NCI-H510A treated with DMSO at 0.1 percent for 48 hours (cell line): ENCODE measurements at places on chromosomes 4 and X.

- no peak for DNase-seq
Observed at GRCh38 chr4:169668069-169668721, 47.8 kb downstream of the CLCN3 start.

GRCh38 chr4:174600391-174600790, 78.1 kb upstream of the HPGD start:
- DNase-seq, result no peak

DNA sequence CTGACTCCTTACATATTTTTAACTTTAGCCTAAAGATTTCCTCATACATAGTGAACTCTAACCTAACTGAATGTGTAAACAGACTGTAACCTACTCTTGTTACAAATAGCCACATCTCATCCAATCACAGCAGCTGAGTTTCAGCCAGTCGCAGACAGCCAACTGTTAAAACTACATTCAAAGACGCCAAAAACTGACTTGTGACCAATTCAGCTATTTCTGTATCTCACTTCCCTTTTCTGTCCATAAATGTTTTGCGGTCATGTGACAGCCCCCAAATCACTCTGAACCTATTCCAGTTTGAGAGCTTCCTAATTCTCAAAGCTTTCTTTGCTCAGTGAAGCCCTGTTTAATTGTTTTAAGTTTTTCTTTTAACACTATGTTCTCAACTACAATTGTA, 2731.9 kb downstream of the ARAP2 start:
- DNase-seq, result no peak

DNA sequence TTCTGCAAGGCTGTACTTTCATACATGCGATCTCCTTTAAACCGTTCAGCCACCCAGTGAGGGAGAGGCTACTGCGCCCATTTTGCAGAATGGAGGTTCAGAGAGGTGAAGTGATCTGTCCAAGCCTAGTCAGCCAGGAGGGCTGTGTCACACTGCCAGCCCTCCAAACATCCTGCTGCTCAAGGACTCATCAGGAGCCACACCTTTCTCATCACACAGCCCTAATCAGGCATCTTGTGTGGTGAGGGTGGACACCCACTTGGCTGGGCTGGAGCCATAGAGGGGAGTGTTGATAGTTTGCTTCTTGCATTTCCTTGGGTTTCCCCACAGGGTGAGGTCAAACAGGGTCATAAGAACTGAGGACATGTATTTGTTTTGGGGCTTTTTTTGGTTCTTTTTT, 5.4 kb upstream of the CXCR3 start:
- DNase-seq, result no peak

GRCh38 chrX:101550751-101551379, 518 bp downstream of the ARMCX1 start:
- peak; percentile 25 for DNase-seq

DNA sequence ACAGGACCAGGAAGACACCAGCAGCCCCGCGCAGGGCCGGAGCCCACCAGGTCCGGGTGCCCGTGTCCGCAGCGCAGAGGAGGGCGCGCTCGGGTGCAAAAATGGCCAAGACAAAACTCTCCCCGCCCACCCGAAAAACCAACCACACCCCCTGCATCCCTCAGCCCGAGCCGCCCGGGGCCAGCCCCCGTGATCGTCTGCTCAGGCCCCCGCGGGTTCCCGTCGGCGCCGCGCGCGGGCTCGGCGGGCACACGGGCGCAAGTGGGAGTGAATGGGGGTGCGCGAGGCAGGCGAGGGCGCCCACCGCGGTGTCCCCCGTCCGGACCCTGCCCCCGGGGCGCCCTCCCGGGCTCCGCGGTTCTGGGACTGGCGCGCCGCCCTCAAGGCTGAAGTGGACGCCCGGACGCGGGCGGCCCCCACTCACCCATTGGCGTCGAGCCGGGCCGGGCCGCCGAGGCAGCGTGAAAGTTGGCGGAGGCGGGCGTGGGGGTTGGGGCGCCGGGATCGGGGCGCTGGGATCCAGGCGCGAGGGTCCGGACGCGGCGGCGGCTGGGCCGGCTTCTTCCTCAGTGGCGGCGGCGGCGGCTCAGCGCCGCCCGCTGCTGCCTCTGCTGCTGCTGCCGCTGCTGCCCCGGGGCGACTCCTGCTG, 393 bp downstream of the SH3KBP1 start:
- DNase-seq, result no peak

DNA sequence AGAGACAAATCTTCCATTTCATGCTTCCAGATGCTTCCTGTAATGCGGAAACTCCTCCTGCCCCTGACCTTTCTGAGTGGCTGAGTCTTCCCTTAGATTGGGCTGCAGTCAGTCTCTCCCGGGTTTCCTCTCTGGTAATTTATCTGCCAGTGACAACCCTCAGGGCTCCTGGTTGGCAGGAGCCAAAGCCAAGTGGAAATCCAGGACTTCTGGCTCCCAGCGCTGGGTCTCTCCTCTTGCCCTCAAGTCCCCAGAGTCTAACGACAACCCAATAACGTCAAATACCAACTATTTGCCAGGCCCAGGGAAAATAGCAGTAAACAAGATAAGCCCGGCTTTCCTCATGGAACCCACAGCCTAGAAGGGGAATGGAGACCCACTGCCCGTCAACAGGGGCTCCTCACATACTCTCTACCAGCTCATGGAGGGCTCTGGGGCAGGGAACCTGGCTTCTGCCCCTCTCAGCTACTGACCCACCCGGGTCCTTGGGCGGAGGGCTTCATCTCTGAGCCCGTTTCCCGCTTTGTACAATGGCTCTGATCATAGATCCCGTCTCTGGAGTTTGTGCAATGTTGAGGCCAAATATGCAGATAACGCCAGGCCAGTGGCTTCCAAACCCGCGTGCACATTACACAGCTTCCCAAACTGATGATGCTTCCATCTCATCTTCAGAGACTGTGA, 1.1 kb upstream of the TBC1D14 start:
- no peak for DNase-seq
